ENCODE measurements at places on chromosomes 16 and 17.

DNA sequence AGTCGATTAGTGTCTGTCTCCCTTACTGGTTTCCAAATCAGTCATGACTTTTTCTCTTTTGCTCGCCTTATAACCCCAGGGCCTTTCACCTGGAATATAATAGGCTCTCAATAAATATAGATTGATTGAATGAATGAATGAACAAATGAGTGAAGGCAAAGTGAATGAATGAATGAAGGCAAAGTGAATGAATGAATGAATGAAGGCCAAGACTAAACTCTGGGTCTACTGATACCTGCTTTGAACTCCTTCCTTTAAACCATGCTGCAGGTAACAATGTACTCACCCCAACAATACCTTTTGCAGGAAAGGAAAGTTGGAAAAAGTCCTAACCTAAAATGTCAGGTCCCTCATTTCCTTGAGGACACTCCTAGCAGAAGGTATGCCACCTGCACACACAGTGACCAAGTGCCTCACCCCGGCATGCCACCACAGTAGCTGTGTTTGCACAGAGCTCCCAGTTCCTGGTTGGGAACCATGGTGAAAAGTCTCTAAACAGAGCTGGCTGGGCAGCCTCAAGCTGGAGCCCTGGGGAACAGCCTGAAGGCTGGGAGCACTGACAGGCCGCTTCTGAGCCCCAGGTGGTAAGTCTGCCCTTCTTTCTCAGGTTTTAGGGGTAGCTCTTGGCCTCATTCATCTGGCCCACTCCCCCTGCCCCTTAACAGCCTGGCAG lies 42.7 kb upstream of the ANKFN1 start:
- DNase-seq: peak; percentile 71

- no peak for DNase-seq
Measured at GRCh38 chr16:65077181-65077580, 44.7 kb downstream of the CDH11 start.

GRCh38 chr17:9912121-9913099 lies 7.3 kb upstream of the RCVRN start:
- no peak for DNase-seq

GRCh38 chr17:38660097-38661025 lies 14.4 kb downstream of the EPOP start:
- DNase-seq: peak; percentile 63

DNA sequence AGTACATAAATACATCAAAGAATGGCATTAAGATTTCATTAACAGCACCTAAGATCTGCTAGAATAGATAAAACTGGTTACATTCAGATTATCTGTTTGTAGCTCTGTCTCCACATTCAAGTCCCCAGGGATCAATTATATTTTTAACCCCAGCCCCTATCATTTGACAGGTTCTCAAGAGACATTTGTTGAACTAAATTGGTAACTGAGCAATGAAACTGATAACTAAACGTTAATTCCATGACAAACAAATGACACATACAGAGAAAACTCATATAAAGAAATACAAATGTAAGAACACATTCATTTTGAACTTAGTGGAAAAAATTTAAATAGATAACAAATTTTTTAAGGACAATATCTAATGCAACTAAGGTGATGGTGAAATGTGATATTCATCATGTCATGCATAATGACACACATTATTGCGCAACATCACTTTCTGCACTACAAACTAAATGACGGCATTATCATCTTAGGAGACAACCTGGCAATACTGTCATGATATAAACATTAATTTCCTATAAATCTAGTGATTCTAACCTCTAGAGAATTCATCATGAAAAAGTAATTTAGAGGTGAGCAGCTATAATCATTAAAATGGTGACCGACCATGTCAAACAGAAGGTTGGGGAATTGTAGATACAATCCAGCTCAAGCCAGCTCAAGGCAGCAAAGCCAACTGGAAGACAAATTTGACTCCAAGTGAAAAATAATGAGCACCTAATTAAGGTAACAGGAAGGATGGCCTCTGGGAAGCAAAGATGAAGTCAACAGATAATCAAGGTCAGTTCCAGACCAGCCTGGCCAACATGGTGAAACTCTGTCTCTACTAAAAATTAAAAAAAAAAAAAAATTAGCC lies 9.5 kb downstream of the ARHGAP17 start:
- DNase-seq: no peak

DNA sequence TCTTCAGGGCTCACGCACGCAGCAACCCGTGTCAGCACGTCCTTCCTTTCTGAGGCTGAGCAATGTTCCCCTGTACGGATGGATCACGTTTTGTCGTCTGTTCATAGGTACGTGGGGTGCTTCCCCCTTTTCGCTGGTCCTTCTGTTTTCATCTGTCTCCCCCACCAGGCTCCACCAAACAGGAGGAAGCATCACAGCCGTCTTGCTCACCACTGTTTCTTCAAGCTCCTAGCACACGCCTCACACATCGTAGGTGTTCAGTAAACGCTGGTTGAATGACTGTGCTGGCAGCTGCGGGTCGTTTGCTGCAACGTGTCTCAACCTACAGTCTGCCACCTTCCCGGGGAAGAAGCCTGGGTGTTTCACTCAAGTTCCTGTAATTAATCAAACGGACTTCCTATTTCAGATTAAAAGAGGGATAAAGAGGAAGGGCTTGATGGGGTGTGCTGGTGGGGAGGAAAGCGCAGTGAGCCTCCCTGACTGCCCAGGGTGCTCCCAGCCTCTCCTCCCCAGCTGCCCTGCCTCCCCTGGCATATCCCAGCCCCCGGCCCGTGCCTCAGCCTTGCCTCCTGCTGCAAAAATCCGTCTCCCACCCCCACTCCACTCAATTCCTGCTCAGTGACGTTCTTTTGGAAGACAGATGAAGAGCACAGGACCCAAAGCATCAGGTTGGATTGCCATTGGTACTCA lies 76.7 kb upstream of the DOC2B start:
- DNase-seq: peak; percentile 15

Data from lower lobe of right lung (tissue), 2 donors.